ENCODE measurements at places on chromosomes 12 and 14. TPM values are rescaled to one million over a fixed set of nuclear protein-coding genes. Genes with fewer than 3 reads are reported as not detected.

The MIA2 gene
- 21.8 TPM for total RNA-seq

- H3K4me1 ChIP-seq: peaks cover 79% of the 10 kb centered on the region
- peak; percentile 84 for DNase-seq
- peak overlapping the region; percentile 95 for H3K27ac ChIP-seq
- peak overlapping the region; percentile 76 for H3K4me3 ChIP-seq
- no peaks in the 10 kb centered on the region for H3K27me3 ChIP-seq
- peaks cover 49% of the 10 kb centered on the region for H3K36me3 ChIP-seq
These were observed 181.9 kb downstream of the PRKCH start for GRCh38 chr14:61503167-61503801.

DNA sequence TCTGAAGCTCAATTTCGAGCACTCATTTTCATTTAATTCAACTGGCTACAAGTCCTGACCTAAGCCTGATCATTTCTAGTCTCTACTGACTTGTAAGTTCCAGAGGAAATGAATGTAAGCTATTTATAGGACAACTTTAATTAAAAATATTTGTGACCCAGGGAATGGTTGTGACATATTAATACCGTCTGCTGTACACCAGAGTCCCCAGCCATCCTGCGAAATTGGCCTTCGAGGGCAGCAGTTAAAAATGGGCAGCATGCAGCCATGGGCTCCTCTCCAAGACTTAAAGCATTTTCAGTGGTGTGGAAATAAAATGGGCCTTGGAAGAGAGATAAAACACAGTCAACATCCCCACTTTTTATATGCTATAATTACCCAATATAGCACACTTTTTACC, 30.7 kb upstream of the OVCH1 start:
- H3K4me1 ChIP-seq: no peaks in the 10 kb centered on the region
- H3K27ac ChIP-seq: no peak overlapping the region
- DNase-seq: no peak
- H3K4me3 ChIP-seq: no peak overlapping the region
- H3K27me3 ChIP-seq: peaks cover 14% of the 10 kb centered on the region
- H3K36me3 ChIP-seq: no peaks in the 10 kb centered on the region

- no peak overlapping the region for H3K27ac ChIP-seq
- no peaks in the 10 kb centered on the region for H3K36me3 ChIP-seq
- DNase-seq: no peak
- no peaks in the 10 kb centered on the region for H3K4me1 ChIP-seq
- H3K4me3 ChIP-seq: no peak overlapping the region
These were observed 95.9 kb downstream of the TBX3 start for GRCh38 chr12:114588061-114588460.

The NUBPL gene
- 12.1 TPM for total RNA-seq

DNA sequence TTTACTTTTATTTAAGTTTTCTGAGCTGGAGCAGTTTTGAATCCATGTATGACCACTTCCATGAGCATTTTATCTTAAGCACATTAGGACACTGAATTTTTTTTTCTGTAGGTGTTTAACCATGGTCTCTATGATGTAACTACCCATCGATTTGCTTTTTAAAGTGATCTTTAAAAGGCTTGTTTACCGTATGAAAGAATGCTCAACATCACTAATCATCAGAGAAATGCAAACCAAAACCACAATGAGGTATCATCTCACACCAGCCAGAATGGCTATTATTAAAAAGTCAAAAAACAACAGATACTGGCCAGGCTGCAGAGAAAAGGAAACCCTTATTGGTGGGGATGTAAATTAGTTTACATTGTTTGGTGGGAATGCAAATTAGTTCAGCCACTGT, 23.0 kb downstream of the GLRX5 start:
- H3K36me3 ChIP-seq: no peaks in the 10 kb centered on the region
- no peak overlapping the region for H3K4me3 ChIP-seq
- peaks cover 4% of the 10 kb centered on the region for H3K27me3 ChIP-seq

The NRIP2 gene
- not detected for total RNA-seq

- peak overlapping the region; percentile 99 for H3K4me3 ChIP-seq
- peaks cover 27% of the 10 kb centered on the region for H3K36me3 ChIP-seq
- H3K27me3 ChIP-seq: no peaks in the 10 kb centered on the region
- peaks cover 24% of the 10 kb centered on the region for H3K4me1 ChIP-seq
These were observed 1.5 kb upstream of the PPP1CC start for GRCh38 chr12:110744151-110744571.

- no peak overlapping the region for H3K4me3 ChIP-seq
- peaks cover 29% of the 10 kb centered on the region for H3K36me3 ChIP-seq
- H3K27ac ChIP-seq: no peak overlapping the region
- H3K4me1 ChIP-seq: peaks cover 12% of the 10 kb centered on the region
- no peak for DNase-seq
These were observed 84.3 kb upstream of the TTC7B start for GRCh38 chr14:90900476-90901083.

DNA sequence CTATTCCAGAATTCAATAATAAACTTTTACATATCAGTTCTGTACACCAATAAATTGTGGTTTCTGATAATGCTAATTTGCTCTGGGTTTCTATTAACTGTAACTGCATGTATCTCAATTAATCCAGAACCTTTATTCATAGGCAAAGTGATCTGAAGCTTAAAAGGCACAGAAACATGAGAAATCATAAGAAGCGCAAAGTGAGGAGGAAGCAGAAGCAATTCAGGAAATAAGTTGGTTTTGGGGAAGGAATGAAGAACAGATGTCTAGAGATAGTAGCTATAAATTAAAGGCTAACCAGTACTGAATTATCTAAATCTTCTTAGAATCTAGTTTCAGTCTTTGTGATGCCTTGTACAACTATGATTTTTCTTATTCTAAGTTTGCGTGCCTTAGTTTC, 24.6 kb downstream of the KERA start:
- H3K27me3 ChIP-seq: peaks cover 9% of the 10 kb centered on the region
- H3K4me3 ChIP-seq: no peak overlapping the region
- no peak overlapping the region for H3K27ac ChIP-seq
- no peaks in the 10 kb centered on the region for H3K4me1 ChIP-seq
- DNase-seq: no peak
- no peaks in the 10 kb centered on the region for H3K36me3 ChIP-seq

GRCh38 chr14:49851813-49852212, 775 bp downstream of the NEMF start:
- H3K27me3 ChIP-seq: no peaks in the 10 kb centered on the region
- peaks cover 34% of the 10 kb centered on the region for H3K4me1 ChIP-seq
- DNase-seq: no peak

The TRPV4 gene
- not detected for total RNA-seq

The NPFF gene
- total RNA-seq: 0.57 TPM

The MMP14 gene
- total RNA-seq: 3.2 TPM

GRCh38 chr12:26224657-26225056, 29.3 kb downstream of the SSPN start:
- no peak for DNase-seq
- peaks cover 44% of the 10 kb centered on the region for H3K27me3 ChIP-seq
- H3K36me3 ChIP-seq: no peaks in the 10 kb centered on the region
- no peaks in the 10 kb centered on the region for H3K4me1 ChIP-seq
- H3K4me3 ChIP-seq: no peak overlapping the region

- H3K36me3 ChIP-seq: no peaks in the 10 kb centered on the region
- no peak for DNase-seq
- no peaks in the 10 kb centered on the region for H3K4me1 ChIP-seq
These were observed 8.8 kb downstream of the SERPINA4 start for GRCh38 chr14:94570002-94570400.

The KERA gene
- total RNA-seq: not detected

DNA sequence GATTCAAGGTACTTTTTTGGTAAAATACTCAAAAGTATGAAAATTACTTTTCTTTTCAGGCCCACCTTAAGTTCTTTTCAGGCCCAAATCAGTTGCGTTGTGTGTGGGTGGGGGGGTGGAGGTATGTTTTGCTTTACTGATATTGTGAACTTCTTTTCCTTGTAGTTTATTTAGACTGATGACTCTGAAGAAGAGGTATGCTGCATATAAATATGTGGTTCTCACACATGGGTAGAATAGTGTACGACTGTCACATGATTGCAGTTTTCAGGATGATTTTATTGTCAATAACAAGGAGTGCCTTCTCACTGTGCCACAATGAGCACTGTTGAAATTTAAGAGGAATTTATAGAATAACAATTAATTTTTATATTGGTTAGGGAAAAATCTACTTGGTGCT, 166.6 kb upstream of the ATP2B1 start:
- no peak overlapping the region for H3K4me3 ChIP-seq
- H3K36me3 ChIP-seq: no peaks in the 10 kb centered on the region
- peak; percentile 20 for DNase-seq
- H3K27ac ChIP-seq: no peak overlapping the region

GRCh38 chr14:104389326-104390220, 190.0 kb upstream of the C14orf180 start:
- H3K27ac ChIP-seq: peak overlapping the region; percentile 47
- H3K4me1 ChIP-seq: peaks cover 23% of the 10 kb centered on the region
- DNase-seq: peak; percentile 67
- H3K4me3 ChIP-seq: peak overlapping the region; percentile 15

- no peaks in the 10 kb centered on the region for H3K27me3 ChIP-seq
- H3K4me3 ChIP-seq: no peak overlapping the region
- peaks cover 21% of the 10 kb centered on the region for H3K36me3 ChIP-seq
- H3K4me1 ChIP-seq: no peaks in the 10 kb centered on the region
- H3K27ac ChIP-seq: no peak overlapping the region
These were observed 14.4 kb upstream of the ATF1 start for GRCh38 chr12:50749459-50749882.

DNA sequence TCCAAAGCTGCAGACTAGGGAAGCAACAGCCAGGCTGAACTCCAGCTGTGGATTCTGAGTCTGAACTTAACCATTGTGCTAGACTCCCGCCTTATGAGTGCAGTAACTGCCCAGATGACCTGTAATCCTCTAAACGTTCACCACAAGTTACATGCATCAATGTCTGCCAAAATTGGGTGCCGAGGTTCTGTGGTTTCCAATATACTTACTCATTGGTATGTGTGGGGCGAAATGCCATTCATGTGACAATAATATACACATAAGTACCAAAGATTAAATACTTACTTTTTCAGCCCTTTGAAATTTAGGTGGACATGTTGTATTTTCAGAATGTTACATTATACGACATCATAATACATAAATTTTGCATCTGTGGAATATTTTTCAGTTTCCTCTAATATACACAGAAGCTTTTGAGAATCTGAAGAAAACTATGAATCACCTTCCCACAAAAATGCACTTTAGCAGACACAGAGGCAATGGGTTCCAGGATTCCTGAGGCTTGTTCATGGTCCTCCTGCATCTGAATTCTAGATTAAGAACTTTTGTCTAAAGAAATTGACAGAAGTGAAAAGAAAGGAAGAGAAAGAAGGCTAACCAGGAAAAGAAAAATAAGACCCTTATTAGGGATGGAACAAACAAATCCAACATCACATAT, 31.7 kb downstream of the GRIP1 start:
- no peaks in the 10 kb centered on the region for H3K36me3 ChIP-seq
- H3K4me3 ChIP-seq: no peak overlapping the region
- H3K4me1 ChIP-seq: no peaks in the 10 kb centered on the region
- H3K27me3 ChIP-seq: peaks cover 3% of the 10 kb centered on the region

DNA sequence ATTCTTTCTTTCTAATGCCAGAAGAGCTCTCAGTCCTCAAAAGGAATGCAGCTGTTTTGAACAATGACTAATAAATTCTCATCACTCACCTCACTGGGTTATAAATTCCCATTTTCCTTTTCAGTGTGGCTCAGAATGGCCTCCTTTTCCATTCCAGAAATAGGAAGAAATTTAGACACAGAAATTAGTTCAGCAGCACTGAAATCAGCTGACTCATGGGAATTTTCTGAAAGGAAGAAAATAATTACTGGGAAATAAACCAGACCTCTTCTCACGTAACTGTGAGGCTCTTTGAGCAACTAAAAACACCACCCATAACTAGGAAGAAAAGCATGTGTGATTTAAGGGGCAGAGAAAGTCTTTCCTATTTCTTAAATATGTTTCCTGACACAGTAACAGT, 23.8 kb downstream of the CD163 start:
- no peaks in the 10 kb centered on the region for H3K4me1 ChIP-seq
- H3K4me3 ChIP-seq: no peak overlapping the region
- H3K27me3 ChIP-seq: no peaks in the 10 kb centered on the region
- no peak for DNase-seq

DNA sequence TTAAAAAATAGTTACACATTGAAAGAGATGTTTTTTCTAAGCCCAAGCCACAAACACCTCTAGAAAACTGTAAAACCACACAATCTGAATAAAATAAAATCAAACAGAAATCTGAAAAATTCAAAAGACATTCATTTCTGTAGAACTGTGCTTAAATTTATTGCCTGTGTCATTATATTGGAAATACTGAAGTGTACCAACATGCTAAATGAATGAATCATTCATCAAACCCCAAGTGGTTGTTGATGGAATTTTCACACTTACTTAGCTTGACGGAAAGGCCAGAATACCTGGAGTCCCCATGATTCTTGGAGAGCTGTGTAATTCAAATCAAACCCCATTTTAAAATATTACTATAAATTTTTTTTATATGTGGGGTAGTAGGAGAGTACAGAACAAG, 2.7 kb downstream of the KITLG start:
- H3K36me3 ChIP-seq: no peaks in the 10 kb centered on the region
- DNase-seq: no peak
- peaks cover 45% of the 10 kb centered on the region for H3K27me3 ChIP-seq

The SRSF5 gene
- 319 TPM for total RNA-seq

DNA sequence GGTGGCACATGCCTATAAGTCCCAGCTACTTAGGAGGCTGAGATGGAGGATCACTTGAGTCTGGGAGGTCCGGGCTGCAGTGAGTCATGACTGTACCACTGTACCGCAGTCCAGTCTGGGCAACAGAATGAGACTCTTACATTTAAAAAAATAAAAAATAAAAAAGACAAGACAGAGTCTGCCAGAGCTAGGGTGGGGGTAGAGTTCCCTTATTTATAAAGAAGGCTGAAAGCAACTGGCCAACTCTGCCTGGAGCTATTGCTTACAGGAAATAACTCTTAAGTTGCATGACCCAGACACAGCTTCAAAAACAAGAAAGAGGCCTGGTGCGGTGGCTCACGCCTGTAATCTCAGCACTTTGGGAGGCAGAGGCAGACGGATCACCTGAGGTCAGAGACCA, 31.5 kb downstream of the NUMB start:
- H3K4me3 ChIP-seq: no peak overlapping the region
- no peak overlapping the region for H3K27ac ChIP-seq
- no peaks in the 10 kb centered on the region for H3K27me3 ChIP-seq
- peaks cover 12% of the 10 kb centered on the region for H3K4me1 ChIP-seq
- peaks cover 9% of the 10 kb centered on the region for H3K36me3 ChIP-seq
- DNase-seq: no peak

DNA sequence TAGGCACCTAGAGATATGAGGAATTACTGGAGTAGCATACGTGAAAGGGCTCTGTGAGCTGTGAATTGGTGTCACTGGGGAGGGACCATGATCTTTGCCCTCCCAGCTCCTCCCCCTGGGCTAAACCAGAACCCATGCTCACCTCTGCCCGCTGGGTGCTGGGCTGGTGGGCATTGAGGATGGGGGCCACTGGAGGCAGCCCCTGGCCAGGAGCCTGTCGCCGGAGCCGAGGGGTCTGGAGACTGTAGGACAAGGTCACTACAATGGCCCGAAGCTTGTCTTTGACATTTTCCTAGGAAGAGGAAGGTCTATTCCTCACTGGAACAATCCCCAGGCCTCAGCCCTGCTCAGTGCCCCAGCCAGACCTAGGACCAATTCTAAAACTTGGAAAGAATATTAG, 11.6 kb downstream of the ITGA7 start:
- no peaks in the 10 kb centered on the region for H3K27me3 ChIP-seq
- H3K4me3 ChIP-seq: no peak overlapping the region
- H3K4me1 ChIP-seq: no peaks in the 10 kb centered on the region
- no peaks in the 10 kb centered on the region for H3K36me3 ChIP-seq

The OLR1 gene
- not detected for total RNA-seq

The MSI1 gene
- 0.79 TPM for total RNA-seq

GRCh38 chr14:70116278-70116677, 72.5 kb downstream of the SLC8A3 start:
- no peak overlapping the region for H3K27ac ChIP-seq
- no peak overlapping the region for H3K4me3 ChIP-seq
- H3K4me1 ChIP-seq: no peaks in the 10 kb centered on the region
- peaks cover 4% of the 10 kb centered on the region for H3K27me3 ChIP-seq

Data from activated CD4-positive, alpha-beta T cell treated with anti-CD3 and anti-CD28 coated beads, Interleukin-2, amount 10 ng/mL, durations not matched to agents 24 days and 14 days (primary cell).